ENCODE measurements at places on chromosomes 3 and 15. TPM values are rescaled to one million over a fixed set of nuclear protein-coding genes. Genes with fewer than 3 reads are reported as not detected.

AQP9 gene
- not detected for polyA plus RNA-seq

- no peak for DNase-seq
Measured at GRCh38 chr3:150344079-150344759, 63.9 kb upstream of the TSC22D2 start.

SQOR gene
- 40.6 TPM for polyA plus RNA-seq

GRCh38 chr3:114867359-114867758 is 279.7 kb downstream of the ZBTB20 start:
- DNase-seq = no peak

- DNase-seq = no peak
Measured at GRCh38 chr3:175940881-175941280, 1081.7 kb downstream of the NAALADL2 start.

Data from BJ (cell line).